Effector CD8-positive, alpha-beta T cell (primary cell): ENCODE measurements at places on chromosomes 3 and 15.

DNA sequence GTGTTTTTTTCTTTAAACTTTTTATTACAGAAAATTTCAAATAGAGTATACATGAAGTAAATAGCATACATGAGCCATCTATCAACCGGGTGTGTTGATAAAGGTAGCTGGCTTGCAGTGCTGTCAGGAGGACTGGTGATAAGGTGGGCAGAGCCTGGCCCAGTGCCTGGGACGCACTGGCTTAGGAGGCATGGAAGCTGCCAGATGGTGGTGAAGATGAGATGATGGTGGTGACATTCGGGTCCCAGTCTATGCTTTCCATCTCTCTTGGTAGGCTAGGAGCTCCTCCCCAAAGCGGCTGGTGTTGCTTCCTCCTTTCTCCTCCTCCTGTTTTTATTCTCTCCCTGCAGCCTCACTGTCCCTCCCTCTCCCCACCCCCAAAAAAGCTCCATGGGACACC lies 101.7 kb downstream of the ADCY5 start:
- no peak for DNase-seq

- DNase-seq, result no peak
Measured at GRCh38 chr3:16388850-16389441, 123.9 kb downstream of the OXNAD1 start.

GRCh38 chr3:37833302-37834186 lies 28.1 kb upstream of the CTDSPL start:
- no peak for DNase-seq

DNA sequence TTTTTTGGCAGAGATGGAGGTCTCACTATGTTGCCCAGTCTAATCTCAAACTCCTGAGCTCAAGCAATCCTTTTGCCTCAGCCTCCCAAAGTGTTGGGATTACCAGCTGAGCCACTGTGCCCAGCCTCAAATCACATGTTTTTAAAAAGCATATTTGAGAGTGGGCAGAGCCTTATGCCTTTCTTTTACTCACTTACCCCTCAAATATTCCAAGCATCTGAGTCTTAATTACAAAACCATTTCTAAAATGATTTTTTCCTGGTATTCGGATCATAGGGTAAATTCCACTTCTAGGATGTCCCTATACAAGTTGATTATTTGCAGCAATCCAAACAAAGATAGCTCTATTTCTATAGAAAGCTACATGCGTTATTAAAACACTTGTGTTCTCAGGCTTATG lies 106.1 kb downstream of the RFTN1 start:
- DNase-seq, result no peak

DNA sequence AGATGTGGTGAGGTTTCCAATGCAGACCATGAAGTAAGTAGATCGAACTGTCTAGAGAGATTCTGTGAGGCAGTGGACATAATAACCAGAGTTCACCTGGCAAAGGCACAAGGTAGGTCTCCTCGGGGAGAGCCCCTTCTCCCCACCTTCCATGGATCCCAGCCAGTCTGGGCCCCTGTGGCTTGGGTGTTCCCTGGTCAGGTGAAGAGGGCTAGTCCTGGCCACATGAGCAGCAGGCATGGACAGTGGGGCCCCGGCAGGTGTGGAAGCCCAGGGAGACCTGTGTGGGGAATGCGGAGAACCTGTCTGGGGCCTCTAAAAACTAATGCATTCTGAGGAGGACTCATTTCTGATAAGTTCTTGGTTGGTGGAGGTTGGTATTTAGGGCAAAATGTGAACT lies 241.4 kb upstream of the TRIM42 start:
- DNase-seq, result no peak

DNA sequence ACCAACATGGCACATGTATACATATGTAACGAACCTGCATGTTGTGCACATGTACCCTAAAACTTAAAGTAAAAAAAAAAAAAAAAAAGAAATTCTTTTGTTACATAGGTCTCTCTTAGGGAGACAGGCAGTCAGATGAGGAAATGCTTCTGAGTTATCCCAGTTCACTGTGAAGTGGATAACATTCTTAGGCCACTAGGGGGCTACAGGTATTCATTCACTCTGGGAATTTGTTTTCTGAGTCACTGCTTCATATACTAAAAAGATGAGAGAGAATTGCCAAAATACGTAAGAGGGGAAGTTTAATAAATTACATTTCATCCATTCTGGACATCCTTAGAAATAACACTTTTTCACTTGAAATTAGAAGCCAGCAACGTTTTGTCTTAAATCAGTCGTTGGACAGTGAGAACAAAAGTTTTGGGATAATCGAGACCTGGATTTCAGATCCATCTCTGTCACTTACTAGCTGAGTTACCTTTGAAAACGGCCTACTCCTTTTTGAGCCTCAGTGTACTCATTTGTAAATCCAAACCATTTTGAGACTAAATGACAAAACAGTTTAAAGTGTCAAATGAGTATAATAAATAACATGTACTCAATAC lies 738.4 kb upstream of the ALCAM start:
- no peak for DNase-seq

DNA sequence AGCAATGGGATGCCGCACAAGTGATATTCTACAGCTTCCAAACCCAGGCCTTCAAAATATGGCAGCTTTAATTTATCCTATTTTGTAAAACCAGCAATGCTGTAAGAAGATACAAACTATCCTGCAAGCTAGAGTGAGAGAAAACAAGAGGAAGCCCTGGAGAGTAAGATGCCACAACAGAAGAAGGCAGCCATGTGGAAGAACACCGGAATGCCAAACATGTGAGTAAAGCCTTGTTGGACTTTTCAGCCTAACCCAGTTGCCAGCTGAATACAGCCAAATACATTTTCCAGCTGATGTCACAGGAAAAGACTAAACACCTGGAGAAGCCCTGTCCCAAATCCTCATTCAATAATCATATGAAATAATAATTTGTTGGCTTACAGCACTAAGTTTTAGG lies 1115.1 kb upstream of the CADM2 start:
- no peak for DNase-seq
